Natural killer cell treated with Interleukin-12 subunit alpha and Interleukin-12 subunit beta and Interleukin-15 and Interleukin-18, amount 100 ng/mL, for 72 hours (primary cell): ENCODE measurements at places on chromosomes 13 and 19.

DNA sequence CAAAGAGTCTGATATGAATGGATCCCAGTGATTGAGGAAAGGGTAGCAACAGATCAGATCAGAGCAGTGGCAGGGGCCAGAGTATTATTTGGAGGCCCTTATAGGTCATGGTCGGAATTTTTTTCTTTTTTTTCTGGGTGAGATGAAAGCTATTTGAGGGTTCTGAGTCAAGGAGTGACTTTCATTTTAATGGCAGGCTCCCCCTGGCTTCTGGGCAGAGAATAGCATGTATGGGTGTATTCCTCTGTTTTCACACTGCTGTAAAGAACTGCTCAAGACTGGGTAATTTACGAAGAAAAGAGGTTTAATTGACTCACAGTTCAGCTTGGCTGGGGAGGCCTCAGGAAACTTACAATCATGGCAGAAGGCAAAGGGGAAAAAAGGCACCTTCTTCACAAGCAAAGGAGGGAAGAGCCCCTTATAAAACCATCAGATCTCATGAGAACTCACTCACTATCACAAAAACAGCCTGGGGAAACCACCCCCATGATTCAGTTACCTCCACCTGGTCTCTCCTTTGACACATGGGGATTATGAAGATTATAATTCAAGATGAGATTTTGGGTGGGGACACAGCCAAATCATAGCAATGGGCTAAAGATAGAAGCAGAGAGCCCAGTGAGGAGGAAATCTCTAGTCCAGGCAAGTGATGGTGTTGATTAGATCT lies 3.0 kb upstream of the SLC6A16 start:
- DNase-seq, result peak; percentile 64

DNA sequence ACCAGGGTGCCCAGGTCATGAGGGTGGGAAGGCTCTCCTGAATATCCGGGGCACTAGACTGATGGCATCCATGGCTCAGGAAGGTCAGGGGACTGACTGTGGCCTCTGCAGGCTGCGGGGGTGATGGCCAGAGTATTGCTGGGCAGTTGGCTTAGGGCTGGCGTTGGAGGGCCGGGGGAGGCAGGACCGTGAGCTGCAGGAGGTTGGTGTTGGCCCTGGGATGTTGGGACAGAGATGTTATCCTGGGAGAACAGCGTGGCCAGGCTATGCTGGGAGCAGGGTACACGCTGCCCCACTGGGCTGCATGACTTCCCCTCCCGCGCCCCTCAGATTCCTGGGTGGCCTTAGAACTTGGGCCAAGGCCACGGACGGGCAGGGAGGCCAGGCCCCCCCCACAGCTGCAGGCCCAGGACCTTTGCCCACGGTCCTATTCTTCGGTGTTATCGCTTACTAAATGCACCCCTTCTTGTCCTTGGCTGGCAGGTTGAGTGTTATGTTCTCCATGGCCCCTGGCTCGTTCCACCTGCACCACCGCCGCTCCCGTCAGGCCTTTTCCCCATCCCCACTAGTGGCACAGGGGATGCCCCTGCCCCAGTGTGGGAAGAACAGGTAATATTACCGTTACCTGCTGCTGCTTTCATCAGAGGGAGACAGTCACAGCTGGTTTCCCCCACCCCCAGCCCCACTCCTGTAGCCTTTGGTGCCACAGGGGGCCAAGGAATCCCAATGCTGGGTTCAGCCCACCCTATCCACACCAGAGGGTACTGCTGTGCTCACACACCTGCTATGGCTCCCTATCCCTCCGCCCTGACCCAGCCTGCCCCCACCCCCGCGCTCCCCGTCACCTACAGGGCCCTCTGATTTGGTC lies 3.2 kb upstream of the ISYNA1 start:
- DNase-seq, result no peak

DNA sequence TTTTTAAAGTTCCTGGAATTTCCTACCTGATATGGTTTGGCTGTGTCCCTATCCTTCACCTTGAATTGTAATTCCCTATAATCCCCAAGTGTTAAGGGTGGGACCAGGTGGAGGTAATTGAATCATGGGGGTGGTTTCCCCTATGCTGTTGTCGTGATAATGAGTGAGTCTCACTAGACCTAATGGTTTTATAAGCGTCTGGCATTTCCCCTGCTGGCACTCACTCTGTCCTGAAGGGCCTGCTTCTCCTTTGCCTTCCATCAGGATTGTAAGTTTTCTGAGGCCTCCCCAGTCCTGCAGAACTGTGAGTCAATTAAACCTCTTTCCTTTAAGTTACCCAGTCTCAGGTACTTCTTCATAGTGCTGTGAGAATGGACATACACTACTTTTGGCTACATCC lies 298.7 kb downstream of the HS6ST3 start:
- DNase-seq, result no peak

GRCh38 chr19:41551212-41551610 lies 24.8 kb upstream of the CEACAM21 start:
- DNase-seq, result no peak

DNA sequence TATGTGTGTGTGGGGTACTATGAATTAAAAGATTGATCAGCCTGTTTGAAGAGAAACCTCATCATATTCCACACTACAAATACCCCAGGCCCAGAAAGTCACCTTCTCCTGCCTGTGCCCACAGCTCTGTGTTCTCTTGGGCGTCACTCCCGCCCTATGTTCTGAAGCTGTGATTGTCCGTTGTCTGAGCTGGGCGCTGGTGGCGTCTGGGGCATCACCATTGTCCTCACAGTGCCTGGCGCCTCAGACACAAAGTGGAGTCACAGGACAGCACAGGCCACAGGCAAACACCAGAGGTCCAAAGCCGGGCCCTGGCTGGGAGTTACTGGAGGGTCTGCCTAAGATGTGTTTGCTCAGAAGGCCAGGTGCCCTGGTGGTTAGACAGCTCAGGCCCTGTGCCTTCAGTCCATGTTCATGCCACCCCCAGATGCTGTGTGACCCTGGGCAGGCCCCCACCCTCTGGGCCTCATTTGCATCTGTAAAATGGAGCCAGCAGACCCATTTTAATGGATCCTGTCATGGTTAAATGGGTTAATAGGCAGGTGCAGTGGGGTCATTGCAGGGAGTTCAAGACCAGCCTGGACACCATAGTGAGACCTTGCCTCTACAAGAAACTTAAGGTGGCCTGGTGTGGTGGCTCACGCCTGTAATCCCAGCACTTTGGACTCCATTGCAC lies 34.5 kb downstream of the DNM2 start:
- peak; percentile 1 for DNase-seq

GRCh38 chr19:56145698-56146097 lies 4.6 kb downstream of the ZNF444 start:
- no peak for DNase-seq

- no peak for DNase-seq
Measured at GRCh38 chr13:113597391-113598080, 13.0 kb downstream of the TFDP1 start.

DNA sequence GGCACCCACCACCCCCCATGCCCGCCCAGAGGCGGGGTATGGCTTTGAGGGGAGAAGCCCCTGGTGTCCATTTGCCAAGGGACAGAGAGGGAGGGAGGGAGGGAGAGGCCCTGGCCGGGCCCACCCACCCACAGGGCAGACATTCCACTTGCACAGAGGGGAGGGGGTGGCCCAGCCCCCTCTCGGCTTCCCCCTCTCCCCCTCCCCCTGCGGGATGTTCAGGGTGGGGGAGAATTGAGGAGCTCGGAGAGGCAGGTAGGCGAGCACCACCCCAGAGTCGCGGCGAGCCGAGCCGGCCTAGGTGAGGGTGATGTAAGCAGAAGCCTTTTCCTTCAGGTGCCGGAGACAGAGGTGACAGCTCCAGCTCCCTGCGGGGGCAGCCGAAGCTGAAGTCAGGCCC lies 12.3 kb downstream of the DPF1 start:
- DNase-seq, result no peak

- no peak for DNase-seq
Measured at GRCh38 chr19:4390567-4391305, 9.6 kb downstream of the SH3GL1 start.

- no peak for DNase-seq
Measured at GRCh38 chr13:37109051-37109678, 3.7 kb upstream of the CSNK1A1L start.

GRCh38 chr13:52428295-52428694 lies 22.1 kb downstream of the VPS36 start:
- no peak for DNase-seq

- no peak for DNase-seq
Measured at GRCh38 chr13:50257646-50258045, 242.4 kb downstream of the KCNRG start.

- DNase-seq, result no peak
Measured at GRCh38 chr13:35499196-35499662, 22.7 kb upstream of the MAB21L1 start.

GRCh38 chr13:41837629-41838028 lies 123.3 kb downstream of the VWA8 start:
- DNase-seq, result no peak

DNA sequence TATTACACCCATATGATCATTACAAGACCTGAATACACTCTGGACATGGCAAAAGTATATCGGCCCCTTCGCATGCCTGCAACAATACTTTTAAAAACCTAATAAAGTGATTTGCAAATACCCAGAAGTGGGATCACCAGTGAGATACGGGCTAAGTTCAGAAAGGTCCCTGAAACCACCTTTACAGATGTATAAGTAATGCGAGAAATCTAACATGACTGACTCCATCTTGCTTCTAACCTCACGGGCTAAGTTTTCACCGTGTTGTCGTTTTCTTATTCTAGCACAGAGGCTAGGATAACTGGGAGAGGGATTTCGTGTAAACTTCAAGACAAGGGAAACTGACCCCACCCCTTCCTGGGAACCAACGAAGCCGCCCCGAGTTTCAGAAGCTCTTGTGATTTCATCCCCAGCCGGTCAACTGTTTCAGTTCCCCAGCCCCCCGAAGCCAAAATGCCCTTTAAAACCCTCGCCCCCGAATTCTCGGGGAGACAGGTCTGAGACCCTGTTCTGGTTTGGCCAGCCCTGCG lies 703 bp downstream of the NEK3 start:
- no peak for DNase-seq

DNA sequence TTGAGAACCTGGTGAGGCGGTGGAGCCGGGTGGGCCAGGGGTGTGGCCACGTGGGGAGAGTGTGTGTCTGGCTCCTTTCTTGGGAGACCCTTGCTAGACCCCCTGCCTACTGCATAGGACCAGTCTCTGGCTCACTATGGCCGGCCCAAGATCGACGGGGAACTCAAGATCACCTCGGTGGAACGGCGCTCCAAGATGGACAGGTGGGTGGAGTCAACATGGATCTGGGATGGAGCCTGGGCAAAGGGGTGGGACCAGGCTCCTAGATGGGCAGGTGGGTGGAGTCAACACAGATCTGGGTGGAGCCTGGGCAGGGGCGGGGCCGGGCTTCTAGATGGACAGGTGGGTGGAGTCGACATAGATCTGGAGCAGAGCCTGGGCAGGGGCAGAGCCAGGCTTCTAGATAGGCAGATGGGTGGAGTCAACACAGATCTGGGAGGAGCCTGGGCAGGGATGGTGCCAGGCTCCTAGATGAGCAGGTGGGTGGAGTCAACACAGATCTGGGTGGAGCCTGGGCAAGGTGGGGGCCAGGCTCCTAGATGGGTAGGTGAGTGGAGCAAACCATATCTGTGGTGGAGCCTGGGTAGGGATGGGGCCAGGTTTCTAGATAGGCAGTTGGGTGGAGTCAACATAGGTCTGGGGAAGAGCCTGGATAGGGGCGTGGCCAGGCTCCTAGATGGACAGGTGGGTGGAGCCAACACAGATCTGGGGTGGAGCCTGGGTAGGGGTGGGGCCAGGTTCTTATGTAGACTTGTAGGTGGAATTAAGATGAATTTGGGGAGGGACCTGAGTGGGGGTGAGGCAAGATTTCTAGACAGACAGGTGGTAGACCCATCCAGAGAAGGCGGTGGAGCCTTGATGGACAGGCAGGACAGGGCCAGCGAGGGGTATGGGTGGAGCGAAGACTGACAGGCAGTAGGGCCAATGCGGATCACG lies 56.5 kb downstream of the VAV1 start:
- DNase-seq, result no peak

GRCh38 chr13:67736646-67737420 lies 506.7 kb upstream of the PCDH9 start:
- no peak for DNase-seq

DNA sequence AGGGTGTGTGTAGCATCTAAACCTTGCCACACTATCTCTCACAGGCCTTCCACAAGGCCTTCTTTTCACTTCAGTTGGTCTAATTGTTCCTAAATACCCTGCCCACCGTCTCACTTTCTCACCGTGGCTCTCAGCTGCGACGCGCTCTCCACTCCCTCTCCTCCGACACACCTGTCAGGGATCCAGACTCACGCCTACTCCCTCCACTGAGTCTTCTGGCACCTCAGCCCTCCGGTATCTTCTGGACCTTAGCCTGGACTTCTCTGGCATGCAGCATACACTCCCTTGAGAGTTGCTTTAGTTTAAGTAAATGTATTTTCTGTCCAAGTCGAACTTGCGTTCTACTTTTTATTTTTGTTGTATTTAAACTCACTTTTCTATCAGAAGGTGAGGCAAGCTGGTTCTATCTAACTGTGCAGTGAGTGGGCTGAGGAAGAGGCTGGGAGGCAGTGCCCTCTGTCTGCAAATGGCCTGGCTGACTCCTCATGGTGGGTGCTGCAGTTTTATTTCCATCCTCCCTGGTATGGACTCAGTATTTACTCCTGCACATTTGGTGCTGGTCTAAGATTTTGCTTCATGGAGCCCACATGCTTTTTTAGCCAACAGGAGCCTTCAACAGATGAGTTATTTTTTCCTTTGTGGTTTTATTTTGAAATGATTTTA lies 28.5 kb upstream of the ARGLU1 start:
- no peak for DNase-seq
